ENCODE measurements at places on chromosomes 5 and 9.
A peak's percentile ranks its signal among the peaks of the same experiment; 100 is the strongest.

DNA sequence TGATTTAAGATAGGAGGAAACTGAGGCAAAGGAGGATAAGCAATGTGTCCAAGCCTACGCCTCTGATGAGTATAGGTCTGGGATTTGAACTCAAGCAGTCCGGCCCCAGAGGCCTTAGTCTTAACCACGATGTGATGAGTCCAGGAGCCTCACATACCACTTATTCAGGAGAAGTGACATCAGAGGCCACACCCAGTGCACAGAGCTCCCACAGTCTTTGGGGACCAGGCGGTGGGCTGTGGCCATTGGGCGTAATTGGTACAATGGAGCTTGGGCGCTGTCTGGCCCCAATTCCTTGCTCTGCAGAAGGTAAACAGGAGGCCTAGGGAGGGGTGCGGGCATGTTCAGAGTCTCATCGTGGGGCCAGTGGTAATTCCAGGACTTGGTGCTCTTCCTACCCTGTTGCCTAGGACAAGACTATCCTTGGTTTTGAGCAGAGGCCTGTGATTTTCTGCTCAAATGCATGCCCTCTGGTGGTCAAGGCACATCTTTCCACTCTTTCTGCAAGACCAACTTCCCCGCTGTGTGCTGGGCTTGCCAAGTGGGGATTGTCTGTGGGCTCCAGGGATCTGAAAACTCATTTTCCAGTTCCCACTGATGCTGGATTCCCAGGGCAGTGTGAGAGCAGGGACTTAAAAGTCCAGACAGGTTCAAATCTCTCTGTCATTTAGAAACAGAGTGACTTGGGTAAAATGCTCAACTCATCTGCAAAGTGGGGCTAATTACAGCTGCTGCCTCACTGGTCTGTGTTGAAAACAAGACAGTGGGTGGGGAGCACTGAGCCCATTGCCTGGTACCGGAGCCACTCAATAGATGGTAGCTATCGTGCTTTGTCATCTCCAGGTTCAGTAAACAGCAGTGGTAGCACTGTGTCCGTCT lies 15.8 kb downstream of the NDST1 start:
- no peak for DNase-seq

DNA sequence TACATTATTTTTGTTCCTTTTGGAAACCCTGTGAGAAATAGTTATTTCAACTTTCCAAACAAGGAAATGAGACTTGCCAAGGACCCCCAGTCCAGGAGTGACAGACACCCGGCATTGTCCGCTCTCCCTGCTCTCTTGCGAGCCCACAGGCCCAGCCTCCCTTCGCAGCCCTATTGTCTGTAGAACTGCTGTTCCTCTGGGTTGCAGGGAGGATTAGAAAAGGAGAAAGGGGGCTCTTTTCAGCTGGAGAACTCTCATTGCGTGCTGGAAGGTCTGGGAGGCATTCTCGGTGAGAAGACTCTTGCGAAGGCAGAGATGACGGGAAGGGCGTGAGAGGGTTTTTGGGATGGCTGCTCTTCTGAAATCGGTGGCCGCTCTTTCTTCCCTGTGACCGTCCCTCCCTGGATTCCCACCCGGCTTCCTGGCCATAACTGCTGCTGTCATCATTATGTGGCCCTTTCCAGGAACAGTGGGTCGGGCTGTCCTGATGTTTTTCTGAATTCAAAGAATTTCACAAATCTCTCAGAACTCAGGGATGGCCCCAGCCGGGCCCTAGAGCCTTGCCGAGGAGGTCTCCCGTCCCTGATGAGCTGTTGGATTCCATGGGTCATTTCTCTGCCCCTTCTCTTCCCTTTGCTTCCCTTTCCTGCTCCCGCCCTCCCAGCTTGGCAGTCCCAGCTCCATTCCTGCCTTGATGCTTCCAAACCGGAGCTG lies 29.8 kb downstream of the STC2 start:
- no peak for DNase-seq

DNA sequence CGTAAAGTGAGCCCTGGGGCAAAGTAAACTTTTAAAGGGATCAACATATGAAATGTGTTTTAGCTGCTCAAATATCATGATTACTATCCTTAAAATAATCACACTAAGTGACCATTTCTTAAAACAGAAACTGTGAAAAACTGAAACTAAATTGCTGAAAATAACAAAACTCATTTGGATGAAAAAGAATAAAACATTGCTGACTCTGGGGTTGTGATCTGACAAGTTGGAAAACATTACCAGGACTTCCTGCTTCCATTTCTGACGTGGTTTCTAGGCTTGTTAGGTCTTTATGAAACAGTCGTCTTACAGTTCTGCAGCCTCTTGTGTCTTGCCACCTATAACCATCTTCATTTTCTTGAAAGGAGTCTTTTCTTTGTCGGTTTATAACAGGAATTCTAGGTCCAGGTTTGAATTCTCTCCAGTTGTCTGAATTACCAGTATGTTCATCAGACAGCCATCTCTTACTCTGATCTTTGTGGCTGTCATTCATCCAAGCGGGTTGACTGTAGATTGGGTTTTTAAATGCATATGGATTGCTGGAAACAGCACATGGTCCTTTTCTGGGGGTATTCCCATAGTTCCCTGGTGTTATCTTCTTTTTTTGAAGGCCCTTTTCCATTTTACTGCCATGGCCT lies 1.7 kb downstream of the TUT7 start:
- DNase-seq: no peak

DNA sequence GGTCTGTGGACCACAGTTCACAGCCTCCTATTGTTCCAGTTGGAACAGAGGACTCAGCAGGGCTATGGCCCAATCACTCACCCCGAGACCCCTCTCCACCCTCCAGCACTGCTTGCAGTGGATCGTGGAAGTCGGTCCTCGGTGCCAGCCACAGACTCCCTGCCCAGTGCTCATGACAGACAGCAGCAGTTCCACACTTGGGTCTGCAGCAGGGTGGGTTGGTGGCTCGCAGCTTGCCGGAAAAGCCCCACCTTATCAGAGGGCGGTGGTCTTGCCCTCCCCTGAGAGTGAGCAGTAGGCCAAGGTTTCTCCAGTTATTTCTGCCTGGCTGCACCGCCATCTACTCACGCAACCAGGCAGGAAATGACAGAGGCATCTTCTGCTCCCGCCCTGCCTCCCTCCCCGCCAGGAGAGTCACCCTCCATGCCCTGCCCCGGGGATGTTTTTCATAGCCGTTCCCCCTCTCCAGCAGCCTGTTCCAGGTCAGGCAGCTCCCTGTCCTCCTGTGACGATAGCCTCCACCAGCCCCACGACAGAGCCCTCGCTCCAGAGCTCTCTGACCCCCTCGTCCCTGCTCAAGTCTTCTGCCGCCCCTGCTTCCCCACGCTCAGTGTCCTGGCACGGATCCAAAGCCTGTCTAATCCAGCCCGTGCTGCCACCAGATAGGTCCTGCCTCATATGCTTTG lies 34.5 kb downstream of the UNC5A start:
- DNase-seq: no peak

GRCh38 chr5:146825033-146825432 lies 53.5 kb downstream of the PPP2R2B start:
- no peak for DNase-seq

- no peak for DNase-seq
These were observed 197.0 kb upstream of the SEMA6A start for GRCh38 chr5:116771466-116772151.

DNA sequence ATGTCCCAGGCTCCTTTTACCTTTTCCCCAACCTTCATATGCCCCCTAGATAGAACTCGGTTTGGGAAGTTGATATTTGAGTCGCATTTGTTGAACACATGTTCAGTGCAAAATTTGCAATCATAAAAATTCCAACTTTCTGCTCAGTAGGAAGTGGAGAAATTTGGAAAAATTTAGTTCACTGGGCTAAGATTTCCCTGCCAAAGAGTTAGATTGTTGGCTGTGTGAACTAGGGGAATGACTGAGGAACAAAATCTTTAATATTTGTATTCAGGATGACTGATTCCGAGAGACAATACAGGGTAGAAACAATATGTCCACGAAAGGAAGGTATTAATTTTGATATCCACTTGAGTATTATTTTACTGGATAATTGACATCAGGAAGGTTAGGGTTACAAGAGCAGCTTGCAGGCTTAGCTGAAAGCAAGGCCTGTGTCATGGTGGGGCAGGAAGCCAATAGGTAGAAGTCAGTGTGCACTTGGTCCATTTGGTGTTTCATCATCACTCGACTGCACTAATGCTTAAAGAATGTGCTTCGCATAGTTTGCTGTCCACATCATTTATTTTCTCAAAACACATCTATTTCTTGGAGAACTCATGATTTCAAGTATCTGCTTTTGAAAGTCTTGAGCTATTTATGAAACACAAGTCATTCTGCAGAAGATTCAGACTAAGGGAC lies 59.4 kb upstream of the GNA14 start:
- DNase-seq: no peak

DNA sequence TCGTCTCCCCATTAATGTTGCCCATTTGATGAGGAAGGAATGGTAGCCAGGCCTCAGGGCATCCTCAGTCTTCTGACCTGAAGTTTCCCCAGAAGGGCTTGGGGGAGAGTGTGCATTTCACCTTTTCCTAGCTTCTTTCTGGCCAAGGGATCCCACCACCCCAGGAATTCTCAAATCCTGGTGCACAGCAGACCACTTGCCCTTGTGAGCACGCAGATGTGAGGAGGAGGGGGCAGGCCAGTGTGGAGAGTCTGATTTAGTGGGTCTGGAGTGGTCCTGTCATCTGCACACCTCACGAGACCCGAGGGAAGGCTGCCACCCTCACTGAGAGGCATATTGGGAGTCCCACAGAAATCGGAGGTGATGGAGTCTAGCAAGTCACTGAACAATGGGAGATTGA lies 64.3 kb downstream of the CXXC5 start:
- no peak for DNase-seq

GRCh38 chr9:95879591-95879990 lies 4.1 kb downstream of the ERCC6L2 start:
- no peak for DNase-seq

DNA sequence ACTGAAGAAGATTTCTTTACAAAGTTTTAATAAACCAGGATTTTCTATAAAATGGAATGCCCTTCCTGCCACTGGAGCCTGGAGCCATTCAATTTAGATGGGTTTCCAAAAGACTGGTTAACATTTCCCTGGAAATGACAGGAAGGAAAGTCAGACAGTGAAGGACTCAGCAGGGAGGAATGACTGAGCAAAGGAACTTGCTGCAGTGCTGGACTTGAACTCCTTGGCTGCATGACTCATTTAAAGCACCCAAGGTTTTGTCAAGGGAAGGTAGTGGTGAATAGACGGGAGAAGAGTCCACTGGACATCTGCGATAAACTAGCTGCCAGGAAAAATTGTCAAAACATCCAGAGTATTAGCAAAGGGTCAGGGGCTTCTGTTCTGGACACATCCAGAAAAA lies 163.8 kb upstream of the SLC28A3 start:
- no peak for DNase-seq

GRCh38 chr9:105971986-105972385 lies 277.6 kb downstream of the TMEM38B start:
- no peak for DNase-seq

GRCh38 chr5:149392718-149393117 lies 13.6 kb upstream of the IL17B start:
- DNase-seq: no peak

GRCh38 chr9:6214903-6215302 lies 704 bp upstream of the IL33 start:
- no peak for DNase-seq

- DNase-seq: no peak
These were observed 46.0 kb downstream of the SMC5 start for GRCh38 chr9:70304810-70305209.

DNA sequence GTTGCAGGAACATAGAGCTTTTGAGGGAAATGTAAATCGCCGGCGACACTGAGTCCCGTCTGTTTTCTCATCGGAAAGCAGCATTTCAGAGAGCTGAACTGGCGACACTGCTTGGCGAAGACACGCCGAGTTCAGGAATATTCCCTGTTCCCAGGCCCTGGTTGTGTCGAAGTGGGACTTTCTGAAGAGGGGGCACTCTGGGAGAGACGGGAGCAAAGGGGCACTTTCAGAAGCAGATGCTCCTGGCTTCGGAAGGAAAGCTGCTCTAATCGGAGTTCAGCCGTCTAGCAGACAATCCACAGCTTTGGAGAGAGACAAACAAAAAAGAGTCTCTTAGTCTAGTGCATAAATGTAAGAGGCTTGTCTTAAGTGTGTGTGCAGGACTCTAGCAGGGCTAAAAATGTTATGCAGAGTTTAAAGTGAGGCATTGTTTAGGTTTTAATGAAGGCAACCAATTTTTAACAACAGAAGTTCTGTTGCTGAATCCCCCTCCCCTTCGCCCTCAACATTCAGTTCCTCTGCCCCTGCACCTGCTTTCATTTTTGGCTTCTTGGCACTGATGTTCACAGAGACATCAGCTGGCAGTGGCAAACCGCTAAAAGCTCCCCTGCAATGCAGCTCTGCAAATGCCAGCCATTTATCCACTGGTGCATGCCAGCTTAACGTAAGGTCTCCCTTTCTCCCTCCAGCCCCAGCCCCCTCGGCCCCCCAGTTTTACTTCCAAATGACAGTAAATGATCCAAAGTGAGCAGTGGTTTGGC lies 289.5 kb upstream of the MPDZ start:
- DNase-seq: no peak

DNA sequence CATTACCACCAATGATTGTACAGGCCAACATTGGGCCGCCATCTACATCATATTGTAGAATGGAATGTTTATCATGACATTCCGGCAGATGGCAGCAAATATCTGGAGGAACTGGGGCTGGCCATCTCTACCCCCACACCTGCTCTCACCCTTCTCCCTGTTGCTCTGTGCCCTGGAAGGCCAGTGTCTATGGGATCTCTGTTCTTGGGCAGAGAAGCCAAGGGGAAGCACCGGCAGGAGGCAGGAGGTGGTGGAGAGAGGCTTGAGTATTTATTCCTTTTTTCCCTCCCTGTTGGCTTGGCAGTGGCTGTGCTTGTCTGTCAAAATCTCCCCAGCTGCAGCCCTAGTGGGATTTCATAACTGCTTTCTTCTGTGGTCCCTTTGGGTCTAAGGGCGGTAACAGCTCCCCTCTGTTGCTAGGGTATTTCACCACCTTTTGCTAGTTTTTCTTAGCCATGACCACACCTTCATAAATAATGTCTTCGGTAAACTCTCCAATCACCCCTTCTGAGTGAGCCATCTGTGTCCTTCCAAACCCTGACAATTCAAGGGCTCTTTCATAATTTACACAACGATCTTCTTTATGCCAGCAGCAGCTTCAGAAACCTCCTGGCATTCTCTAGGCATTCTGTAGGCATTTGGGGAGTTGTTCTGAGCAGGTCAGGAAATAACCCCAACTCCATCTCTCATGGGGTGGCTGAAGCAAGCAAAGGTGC lies 225.8 kb downstream of the MELK start:
- peak; percentile 55 for DNase-seq

DNA sequence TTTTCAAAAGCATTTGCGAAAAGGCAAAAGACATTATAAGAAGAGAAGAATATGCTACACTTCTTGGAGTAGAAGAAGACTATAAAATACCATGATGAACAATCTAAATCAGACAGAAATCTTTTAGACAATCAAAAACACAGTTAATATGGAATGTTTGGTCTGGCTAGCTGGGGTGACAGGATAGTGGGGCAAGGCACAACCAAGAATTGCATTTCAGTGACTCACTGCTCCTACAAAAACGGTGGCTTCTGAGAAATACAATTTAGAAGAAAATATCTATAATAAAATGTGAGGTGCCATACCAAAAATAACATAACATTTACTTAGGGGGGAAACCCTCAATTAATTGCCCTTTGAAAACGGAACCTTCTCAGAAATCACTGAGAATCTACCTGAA lies 363.4 kb downstream of the NPR3 start:
- no peak for DNase-seq

- DNase-seq: peak; percentile 61
These were observed 9.1 kb downstream of the TYRP1 start for GRCh38 chr9:12702160-12702758.

GRCh38 chr9:4796988-4797853 lies 4.5 kb downstream of the RCL1 start:
- DNase-seq: no peak

- DNase-seq: no peak
These were observed 92.7 kb upstream of the CKMT2 start for GRCh38 chr5:81140441-81140840.

Data from NCI-H526 treated with DMSO at 0.1 percent for 48 hours (cell line).